ENCODE measurements at places on chromosomes 6 and 20. TPM values are rescaled to one million over a fixed set of nuclear protein-coding genes. Genes with fewer than 3 reads are reported as not detected.

DNA sequence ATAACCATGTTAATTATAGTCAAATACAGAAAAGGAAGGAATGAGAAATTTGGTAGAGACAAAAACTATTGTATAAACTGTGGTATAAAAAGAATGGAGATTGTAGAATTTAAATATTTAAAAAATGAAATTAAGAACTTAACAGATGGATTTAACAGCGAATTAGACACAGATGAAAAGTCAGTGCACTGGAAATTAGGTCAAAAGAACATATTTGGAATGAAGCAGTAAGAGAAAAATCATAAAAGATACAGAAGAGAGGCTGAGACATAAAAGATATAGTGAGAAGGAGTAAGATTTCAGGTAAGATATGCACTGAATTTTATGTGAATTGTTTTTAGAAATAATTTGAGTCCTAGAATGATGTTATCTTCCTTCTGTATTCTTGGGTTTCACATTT lies 14.0 kb downstream of the TSPYL4 start:
- DNase-seq: no peak

DNA sequence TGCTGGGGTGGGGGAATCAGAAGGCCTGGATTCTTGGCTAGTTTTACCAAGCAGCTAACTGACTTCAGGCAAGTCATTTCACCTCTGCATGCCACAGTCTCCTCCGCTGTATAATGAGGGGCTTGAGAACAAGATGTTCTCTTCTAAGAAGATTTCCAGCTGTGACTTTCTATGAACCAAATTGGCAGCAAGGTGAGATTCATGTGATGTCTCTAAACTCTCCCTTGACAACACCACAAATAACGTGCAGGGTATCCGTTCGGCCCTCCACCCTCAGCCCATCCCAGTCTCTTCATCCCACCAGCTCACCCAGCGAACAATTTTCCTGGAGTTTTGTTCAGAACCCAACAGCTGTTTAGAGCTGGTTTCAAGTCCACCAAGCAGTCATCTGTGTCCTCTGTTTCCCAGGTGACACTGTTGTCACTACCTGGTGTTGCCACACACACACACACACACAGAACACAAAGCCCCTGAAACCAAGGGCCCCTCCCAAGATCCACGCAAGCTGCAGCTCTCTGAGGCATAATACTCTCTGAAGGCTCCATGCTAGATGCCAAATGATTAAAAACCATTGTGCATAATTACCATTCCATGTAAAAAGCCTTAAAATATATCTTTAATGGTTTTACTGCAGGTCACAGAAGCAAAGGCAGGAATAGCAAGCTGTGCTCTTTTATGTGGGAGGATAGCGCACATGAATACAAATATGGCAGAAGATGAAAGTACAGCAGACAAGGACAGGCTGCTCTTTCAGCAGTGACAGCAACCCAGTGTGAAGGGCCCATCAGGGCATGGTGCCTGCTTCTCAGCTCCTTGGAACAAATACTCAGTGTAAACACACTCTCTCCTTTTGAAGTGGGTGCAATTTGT lies 48.2 kb downstream of the ARHGAP18 start:
- no peak for DNase-seq

GRCh38 chr6:76792394-76792793 lies 670.9 kb downstream of the HTR1B start:
- DNase-seq: no peak

GRCh38 chr6:41777551-41778285 lies 2.0 kb downstream of the FRS3 start:
- no peak for DNase-seq

DNA sequence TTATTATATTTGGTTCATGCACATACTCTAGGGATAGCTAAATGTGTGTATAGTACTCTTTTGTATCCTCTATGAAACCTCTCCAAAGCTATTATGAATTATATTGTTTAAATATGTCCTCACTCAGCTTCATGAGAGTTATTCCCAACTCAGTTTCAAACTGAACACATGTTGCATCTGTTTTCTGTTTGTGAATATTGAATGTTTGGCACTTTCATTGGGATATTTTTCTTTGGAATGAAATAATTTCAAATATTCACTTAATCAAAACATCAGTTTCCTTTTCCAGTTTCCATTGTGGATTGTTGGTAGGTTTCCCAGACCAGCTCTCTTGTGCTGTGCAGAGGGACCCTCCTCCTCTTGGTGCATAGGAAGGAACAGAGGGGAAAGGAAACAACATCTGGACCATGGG lies 46.6 kb downstream of the HDAC2 start:
- no peak for DNase-seq

GRCh38 chr6:168152306-168152963 lies 73.4 kb upstream of the FRMD1 start:
- DNase-seq: no peak

DNA sequence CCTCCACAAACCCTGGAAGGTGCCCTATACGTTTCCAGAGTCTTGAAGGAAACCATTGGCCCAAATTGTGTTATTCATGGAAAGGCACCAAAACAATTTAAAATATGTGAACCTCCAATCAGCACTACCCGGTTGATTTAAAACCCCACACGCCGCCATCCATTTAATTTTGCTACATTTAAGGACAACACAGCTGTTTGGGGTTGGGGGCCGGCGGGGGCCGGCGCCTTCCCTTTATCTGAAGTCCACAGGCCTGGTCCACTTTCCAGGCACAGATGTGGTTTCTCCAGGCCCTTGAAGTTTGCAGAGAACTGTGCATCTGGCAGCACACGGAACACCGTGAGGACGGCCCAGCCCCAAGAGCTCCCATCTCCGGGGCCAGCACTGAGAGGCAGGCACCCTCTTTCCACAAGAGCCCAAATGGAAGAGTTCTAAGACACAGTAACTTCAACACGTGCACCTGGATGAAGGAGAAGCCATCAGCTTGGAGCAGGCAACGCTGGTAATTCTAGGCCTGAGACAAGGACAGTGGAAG lies 16.8 kb upstream of the FRMD1 start:
- DNase-seq: no peak

DNA sequence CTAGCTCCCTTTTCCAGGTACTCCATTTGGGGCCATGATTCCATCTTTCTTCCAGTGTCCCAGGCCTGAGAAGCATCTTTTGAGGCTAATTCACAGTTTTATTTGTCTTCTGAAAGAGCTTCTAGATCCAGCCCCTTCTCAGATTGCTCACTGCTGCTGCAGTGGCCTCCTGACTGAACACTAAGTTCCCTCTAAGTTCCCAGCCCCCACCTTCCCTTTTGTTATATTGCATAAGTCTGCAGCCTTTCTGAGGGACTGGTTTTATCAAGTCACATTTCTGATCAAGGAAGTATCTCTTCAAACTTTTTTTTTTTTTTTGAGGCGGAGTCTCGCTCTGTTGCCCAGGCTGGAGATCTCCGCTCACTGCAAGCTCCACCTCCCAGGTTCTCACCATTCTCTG lies 10.7 kb downstream of the MAPRE1 start:
- peak; percentile 62 for DNase-seq

GRCh38 chr20:17377231-17377630 lies 150.4 kb downstream of the PCSK2 start:
- DNase-seq: no peak

DNA sequence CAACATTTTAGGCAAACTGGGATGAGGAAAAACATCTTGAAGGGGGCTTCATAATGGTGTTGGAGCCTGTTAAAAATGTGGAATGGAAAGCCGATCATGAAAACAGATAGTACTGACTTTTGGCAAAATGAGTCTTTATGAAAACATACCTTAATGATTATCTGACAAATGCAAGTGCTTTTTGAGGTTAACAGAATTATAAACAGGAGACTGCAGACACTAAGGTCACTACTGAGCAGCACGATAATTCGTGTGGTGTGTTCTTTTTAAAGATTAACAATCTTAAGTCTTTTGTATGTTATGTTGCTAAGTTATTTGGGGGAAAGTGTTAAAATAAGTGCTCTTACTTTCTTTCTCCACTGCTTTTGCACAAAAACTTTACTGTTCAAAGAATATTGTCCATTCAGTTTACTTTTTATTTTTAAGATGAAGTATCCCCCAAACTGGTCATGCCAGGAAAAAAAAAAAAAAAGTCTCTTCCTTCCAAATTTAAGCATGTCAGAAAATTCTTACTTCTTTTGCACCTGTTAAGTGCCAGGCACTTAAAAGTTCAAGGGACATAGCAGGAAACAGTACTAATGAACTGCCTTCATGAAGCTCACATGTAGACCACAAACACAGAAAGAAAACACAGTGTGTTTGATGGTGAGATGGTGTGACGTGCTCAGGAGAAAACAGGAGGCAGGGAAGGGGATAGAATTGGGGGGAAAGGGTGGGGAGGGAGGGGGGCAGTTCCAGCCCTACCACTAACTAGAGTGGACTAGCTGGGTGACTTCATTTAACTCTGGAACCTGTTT lies 73.2 kb downstream of the CDYL start:
- no peak for DNase-seq

- DNase-seq: no peak
These were observed 26.4 kb downstream of the SEC23B start for GRCh38 chr20:18533978-18534644.

DNA sequence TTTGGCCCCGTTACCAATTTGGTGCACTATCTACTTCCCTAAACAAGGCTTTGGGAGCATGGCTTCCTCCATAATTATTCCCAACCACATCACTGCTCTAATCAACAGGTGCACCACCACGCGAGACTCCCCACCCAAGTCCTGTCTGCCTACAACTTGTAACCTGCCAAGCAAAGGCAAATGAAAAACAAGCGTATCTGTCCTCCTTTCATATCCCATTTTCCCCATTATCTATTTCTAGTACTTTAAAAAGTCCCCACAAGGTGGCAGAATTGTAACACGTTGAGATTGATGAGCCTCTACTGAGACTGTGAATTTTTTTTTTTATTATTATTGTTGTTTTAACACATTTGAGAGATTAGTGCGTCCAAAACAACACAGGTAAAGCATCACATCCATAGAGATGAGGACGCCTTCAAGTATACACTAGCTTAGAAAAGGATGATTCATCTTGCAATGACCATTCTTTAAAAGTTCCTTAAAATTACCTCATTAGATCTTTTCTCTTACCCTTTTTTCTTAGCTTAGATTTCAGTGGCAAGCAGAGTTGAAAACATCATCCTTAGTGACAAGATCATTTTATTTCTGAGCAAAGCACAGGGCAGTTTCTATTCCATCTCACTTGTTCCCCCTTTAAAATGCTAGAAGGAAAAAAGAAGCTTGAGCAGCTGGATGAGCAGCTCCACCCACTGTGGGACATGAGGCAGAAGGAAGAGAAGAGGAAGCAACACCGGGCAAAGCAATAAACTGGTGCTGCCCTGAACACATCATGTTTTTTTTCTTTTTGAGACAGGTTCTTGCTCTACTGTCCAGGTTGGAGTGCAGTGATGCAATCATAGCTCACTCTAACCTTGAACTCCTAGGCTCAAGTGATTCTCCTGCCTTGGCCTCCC lies 210.8 kb downstream of the ARHGAP18 start:
- DNase-seq: peak; percentile 36

DNA sequence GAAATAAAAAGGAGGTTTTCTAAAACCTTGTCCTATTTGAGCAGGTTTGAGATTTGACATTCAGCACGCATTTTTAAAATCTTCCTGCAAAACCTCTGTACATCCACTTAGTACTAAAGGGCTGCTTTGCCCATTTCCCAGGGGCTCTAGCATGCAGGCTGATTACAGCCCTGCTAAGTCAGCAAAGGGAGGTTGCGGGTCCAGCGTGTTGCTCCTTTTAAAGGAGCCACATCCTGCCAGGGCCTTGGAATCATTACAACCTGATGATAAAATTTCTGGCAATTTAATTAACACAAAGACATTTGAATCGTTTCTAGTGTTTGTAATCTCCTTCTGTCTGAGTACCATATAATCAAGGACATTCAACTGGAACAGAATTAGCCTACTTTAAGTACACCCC lies 455.1 kb upstream of the CITED2 start:
- DNase-seq: no peak

- no peak for DNase-seq
These were observed 107.1 kb downstream of the MRPL14 start for GRCh38 chr6:44020148-44020547.

DNA sequence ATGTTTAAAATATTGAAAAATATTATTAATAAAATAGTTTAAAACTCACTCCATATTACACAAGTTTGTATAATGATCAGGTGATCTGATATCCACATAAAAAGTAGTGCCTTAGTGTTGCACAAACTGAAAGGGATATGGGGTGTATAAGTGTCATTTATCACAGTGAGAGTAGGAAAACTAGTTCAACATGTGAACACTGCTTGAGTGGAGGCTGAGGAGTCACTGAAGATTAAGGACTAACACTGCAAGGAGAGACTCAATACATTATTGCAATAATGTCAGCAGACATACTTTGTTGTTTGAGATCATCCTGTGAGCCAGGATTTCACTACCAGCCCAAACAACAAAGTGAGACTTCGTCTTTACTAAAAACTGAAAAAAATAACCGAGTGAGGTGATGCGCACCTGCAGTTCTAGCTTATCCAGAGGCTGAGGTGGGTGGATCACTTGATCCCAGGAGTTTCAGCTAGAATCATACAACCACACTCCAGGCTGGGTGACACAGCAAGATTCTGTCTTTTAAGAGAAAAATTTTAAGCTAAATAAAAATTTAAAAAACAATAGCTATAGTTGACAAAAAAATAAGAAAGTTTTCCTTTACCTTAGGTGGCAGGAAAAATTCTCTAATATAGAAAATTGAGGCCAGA lies 2.4 kb upstream of the KHDC1L start:
- no peak for DNase-seq

Gene DNAJC5
- 44.4 TPM for total RNA-seq

Gene SNAP25
- total RNA-seq: 10.0 TPM

Gene SLC13A3
- total RNA-seq: 16.9 TPM

Gene CD93
- total RNA-seq: 13.9 TPM

Gene AAR2
- total RNA-seq: 34.7 TPM

Gene RAB32
- 6.3 TPM for total RNA-seq

Gene PTCHD4
- 1.1 TPM for total RNA-seq

Gene PFDN6
- total RNA-seq: 24.1 TPM

Gene OR12D3
- not detected for total RNA-seq

Gene CYP39A1
- 31.2 TPM for total RNA-seq

Gene SLC17A3
- total RNA-seq: not detected

All from prostate gland (tissue), 2 donors.